Stimulated activated CD4-positive, alpha-beta T cell treated with anti-CD3 and anti-CD28 coated beads, Interleukin-15, amount 100 ng/mL, for 1 hour (primary cell): ENCODE measurements at places on chromosomes 2 and 18.

DNA sequence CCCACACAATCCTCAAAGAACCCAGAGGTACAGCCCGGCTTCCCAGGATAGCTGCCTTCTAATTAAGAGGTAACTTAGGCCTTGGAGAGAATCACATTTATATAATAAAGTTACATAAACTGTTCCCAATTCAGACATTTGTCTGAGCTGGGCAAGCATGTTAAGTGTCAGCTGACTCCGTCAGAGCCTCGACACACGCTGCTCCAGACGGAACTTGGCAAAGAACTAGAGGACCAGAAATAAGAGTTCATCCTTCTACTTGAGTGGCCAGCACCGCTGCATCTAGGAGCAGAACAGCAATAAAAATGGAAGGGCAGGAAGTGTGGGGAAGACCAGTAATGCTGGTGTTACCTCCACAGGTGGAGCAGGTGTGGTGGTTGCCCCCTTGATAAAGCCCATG is 80.5 kb downstream of the MYO5B start:
- no peak for DNase-seq

DNA sequence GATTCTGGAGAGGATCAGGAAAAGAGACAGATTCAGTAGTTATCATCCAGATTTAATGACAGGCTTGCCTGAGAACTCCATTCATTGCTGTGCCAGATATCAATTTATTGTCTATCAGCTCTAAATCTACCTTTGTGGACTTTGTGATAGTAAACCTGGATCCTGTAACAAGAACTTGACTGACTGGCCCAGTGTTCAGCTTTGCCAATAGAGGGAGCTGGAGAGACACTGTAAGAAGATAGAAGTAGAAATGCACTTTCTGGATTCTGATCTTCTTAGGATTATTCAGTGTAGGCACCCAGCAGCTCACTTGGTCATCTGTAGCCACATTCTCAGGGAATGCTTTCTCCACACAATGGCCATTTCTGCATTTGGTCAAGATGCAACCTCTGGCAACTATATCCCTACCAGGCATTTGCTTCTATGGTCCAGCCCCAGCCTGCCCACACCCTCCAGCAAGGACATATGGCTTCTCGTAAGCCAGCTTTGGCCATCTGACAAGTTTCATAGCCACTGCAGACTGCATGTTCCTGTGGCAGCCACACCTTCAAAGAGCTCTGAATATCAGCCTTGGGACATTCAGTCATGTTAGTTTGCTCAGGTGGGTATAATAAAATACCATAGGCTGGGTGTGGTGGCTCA is 6.1 kb upstream of the SERPINB8 start:
- no peak for DNase-seq

- DNase-seq: no peak
These were observed 19.1 kb downstream of the LIMS1 start for GRCh38 chr2:108553209-108553919.

DNA sequence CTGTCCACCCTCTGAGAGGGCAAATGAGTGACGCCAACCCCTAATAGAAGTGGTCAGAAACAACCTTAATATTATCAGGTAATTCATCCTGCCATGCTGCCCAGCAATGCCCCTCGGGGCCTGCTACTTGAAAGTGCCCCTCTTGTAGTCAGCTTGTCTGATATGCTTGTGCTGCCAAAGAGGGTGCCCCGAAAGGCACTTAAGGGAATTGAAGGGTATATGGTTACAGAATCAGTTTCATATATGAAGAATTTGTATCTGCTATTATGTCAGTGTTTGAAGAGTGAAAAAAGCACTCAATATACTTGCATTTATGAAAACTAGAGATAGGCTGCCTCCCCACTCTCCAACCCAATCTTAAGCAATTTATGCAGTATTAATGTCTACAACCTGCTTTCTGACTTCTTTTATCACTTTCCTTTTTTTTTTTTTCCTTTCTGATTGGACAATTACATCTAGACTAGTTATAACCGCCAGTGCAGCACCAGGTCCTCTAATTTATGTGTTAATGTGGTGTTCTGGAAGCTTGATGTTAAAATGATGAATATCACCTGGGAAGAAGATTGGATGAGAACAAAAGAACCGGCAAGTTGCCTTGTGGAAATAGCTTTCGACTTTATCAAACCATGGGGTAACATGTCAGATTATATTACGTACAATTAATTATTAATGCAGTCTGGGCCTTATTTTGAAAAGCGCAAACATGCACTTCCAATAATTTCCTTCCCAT is 646.9 kb upstream of the ACVR2A start:
- no peak for DNase-seq

DNA sequence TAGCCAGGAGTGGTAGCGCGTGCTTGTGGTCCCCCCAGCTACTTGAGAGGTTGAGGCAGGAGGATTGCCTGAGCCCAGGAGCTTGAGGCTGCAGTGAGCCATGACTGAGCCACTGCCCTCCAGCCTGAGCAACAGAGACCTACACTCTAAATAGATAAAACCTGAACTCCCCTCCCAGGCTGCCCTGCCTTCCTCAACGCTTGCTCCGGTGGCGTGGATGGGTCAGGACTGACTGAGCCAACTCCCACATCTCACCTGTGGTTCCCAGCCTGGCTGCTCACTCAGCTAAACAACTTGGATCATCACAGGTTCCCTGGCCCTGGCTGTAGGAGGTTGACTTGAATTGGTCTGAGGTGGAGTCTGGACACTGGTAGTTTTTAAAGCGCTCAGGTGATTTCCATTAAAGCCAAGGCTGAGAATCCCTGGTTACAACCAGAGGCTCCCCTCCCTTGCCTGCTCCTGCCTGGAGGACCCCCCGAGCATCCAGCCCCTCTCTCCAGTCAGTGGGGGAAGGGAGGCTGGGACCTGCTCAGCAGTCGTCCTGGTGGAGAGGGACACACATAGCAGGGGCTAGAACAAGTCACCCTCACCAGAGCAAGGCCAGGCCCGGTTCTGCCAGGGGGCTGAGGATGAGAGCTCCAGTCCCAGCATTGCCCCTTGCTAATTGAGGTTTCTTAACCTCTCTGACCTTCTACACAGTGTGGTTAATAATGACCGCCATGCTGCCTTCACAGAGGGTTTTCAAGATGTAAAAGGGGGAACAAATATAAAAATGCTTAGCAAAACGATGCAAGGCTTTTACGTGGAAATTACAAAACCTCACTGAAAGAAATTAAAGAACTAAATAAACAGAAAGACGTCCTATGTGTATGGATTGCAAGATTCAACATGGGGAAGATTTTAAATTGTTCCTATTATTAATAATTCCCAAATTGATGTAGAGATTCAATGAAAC is 46.9 kb upstream of the TAF1B start:
- no peak for DNase-seq

DNA sequence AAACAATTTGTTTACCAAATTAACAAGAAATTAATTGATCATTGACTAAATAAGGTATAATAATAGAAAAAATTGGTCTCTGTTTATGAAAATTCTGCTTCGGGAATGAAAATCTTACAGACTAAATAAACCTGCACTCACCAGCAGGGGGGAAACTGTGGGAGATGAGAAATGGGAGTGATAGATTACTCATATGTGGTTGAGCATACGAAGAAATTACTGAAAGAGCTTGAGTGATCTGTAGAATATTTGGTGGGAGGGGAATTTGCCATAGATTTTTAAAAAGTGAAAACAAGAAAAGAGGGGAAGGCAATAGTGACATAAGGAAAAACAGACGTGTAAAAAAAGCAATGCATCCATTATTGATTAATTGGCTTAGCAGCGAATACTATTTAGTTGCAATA is 2.2 kb downstream of the HMSD start:
- no peak for DNase-seq

GRCh38 chr2:152473151-152473857 is 138.3 kb downstream of the FMNL2 start:
- no peak for DNase-seq

- no peak for DNase-seq
These were observed 7.3 kb upstream of the PELI1 start for GRCh38 chr2:64151476-64151875.

DNA sequence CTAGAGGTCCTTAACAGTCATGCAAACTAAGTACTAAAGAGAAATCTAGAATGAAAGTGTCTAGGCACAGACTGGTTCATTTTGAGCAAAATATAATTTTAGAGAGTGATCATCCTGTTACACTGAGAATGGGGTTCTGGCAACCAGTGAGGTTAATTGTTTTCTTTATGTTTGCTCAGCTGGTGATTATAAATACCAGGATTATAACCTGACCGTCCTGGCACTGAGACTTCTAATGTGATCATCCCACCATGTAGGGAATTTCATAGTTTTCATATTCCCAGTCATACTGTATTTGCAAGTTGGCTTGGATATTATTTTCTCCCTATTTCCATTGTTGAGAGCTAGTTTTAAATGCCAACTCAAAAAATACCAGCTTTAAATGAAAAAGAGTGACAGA is 852.5 kb upstream of the LRATD1 start:
- DNase-seq: no peak

GRCh38 chr2:229150317-229150716 is 120.8 kb downstream of the PID1 start:
- DNase-seq: no peak

- DNase-seq: no peak
These were observed 878.8 kb downstream of the RNF144A start for GRCh38 chr2:7795778-7796563.

- no peak for DNase-seq
These were observed 435.9 kb downstream of the DCDC2C start for GRCh38 chr2:4139316-4139715.

- DNase-seq: no peak
These were observed 1.4 kb upstream of the ANKRD39 start for GRCh38 chr2:96859099-96859649.

GRCh38 chr2:88036606-88037005 is 19.0 kb downstream of the KRCC1 start:
- DNase-seq: no peak

GRCh38 chr2:74745766-74746165 is 88.2 kb upstream of the HK2 start:
- no peak for DNase-seq

DNA sequence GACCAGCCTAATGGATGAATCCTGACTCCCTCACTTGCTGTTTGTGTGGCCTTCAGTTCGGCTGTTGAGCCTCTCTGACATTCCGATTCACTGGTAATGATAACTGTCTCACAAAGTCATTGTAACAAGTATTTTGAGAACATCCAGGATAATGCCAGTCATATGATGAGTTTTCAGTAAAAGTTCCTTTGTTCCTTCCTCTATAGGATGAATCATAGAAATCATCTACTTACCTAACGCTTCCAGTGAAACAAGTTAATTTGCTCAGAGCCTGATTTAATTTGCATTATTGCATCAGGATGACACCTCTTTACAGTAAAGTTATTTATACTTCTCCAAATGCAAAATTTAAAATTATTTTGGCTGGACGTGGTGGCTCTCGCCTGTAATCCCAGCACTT is 32.0 kb downstream of the RAB31 start:
- no peak for DNase-seq

DNA sequence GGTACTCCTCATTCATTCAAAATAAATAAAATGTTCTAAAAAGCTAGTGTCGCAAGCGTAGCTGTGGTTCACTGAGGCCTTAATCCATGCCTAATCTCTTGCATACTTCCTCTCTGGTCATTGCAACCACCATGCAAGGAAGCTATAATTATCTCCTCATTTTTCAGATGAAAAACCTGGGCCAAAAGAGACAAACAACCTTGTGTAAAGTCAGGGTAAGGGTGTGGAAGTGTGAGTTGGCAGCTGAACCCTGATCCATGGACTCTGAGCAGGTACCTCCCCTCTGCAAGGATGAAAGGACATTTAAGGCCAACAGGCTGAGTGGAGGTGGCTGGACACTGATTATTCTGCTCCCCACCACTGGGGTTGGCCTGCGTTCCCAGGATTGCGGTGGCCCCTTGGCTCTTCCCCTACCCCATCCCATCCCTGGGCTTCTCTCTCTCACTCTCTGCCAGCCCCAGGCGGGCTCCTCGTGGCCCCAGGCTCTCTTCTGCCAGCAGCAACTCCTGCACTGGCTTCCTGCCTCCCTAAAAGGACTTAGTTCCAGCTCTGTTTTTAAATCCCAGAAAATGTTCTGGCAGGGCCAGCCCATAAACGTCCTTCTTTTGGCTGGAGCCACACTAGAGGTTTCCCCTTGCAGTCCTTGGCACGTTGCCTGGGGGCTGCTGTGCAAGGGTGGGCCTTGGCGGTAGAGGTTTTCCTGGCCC is 72.0 kb upstream of the AFF3 start:
- DNase-seq: no peak

GRCh38 chr2:217804791-217805667 is 197.8 kb downstream of the TNS1 start:
- no peak for DNase-seq

DNA sequence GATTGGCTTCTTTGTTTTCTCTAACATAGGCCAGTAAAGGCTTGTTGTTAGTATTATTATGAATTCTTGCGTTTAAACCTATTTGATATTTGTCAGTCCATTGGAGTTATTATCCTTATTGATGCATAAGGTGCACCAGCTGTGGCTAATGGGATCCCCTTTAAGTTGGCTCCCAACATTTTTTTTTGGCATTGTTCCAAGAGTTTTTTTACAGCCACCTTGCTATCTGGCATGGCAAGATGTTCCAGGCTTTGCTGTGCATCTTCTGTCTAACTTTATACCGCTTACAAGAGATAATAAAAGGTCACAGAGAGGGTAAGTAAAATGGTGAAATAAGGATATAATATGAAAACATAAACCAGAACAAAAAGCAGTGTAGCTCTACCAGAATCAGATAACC is 157.5 kb upstream of the TACR1 start:
- no peak for DNase-seq

- DNase-seq: no peak
These were observed 22.0 kb upstream of the PELI1 start for GRCh38 chr2:64166212-64166611.

GRCh38 chr2:202682274-202682673 is 47.5 kb downstream of the FAM117B start:
- DNase-seq: no peak

DNA sequence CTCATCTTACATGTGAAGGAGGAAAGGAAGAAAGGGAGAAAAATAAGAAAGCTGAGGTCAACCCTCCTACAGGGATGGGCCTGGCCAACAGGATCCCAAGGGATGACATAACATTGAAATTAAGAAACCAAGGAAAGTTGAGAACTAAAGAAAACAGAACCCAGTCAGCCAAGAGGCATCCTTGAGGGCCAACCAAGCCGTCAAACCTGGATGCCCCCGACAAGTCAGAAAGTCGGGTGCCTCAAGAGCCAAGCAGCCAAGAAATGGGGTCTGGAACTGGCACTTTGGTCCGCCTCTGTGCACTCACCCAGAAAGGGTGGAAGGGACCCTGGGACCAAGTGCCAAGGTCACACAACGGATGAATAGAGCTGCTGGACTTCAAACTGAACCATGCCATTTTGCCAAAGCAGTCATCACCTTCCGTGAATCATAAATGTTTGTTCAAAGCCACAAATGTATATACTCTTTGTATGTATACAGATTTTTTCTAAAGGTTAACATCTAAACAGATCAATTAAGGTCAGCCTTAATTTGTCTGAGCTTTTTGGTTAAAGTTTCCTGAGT is 27.0 kb upstream of the PTPN4 start:
- no peak for DNase-seq

DNA sequence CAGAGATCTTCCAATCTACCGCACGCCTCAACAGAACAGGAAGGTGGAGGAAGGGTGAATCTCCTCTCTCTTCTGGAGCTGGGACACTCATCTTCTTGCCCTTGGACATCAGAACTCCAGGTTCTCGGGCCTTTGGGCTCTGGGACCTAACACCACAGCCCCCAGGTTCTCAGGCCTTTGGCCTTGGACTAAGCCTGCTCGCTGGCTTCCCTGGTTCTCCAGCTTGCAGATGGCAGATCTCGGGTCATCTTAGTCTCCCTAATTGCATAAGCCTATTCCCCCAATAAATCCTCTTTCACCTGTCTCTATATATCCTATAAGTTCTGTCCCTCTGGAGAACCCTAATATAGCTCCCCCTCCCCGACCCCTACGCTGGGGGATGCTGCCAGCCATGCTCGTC is 14.8 kb downstream of the HS6ST1 start:
- no peak for DNase-seq
